ENCODE measurements at places on chromosomes 5 and 9. TPM values are rescaled to one million over a fixed set of nuclear protein-coding genes. Genes with fewer than 3 reads are reported as not detected.

CD72 gene
- polyA plus RNA-seq: 0.54 TPM

TMEM252 gene
- not detected for polyA plus RNA-seq

GAS1 gene
- polyA plus RNA-seq: not detected

CCL27 gene
- polyA plus RNA-seq: 0.53 TPM

MEF2C gene
- 25.1 TPM for polyA plus RNA-seq

TCF7 gene
- polyA plus RNA-seq: 5.8 TPM

PCDHA12 gene
- not detected for polyA plus RNA-seq

PHPT1 gene
- 129 TPM for polyA plus RNA-seq

SLC6A7 gene
- polyA plus RNA-seq: not detected

PCDHA11 gene
- not detected for polyA plus RNA-seq

QSOX2 gene
- 23.6 TPM for polyA plus RNA-seq

GCNT4 gene
- not detected for polyA plus RNA-seq

PCDHA1 gene
- polyA plus RNA-seq: not detected

QRFP gene
- polyA plus RNA-seq: not detected

DOK3 gene
- polyA plus RNA-seq: 16.9 TPM

PCDHGA9 gene
- 0.03 TPM for polyA plus RNA-seq

DNAI1 gene
- polyA plus RNA-seq: 0.17 TPM

GOLGA1 gene
- polyA plus RNA-seq: 11.8 TPM

C9 gene
- not detected for polyA plus RNA-seq

TAF11L10 gene
- 0.20 TPM for polyA plus RNA-seq

SLC36A2 gene
- not detected for polyA plus RNA-seq

TYRP1 gene
- polyA plus RNA-seq: not detected

EDIL3 gene
- polyA plus RNA-seq: not detected

ZDHHC11 gene
- polyA plus RNA-seq: 1.4 TPM

ATOSB gene
- 7.0 TPM for polyA plus RNA-seq

AGXT2 gene
- not detected for polyA plus RNA-seq

OXCT1 gene
- polyA plus RNA-seq: 61.2 TPM

ANKDD1B gene
- polyA plus RNA-seq: 0.13 TPM

PCDHGA2 gene
- polyA plus RNA-seq: 0.27 TPM

ZFR gene
- polyA plus RNA-seq: 45.4 TPM

GABRP gene
- not detected for polyA plus RNA-seq

ZNF354C gene
- polyA plus RNA-seq: 0.08 TPM

IFNK gene
- not detected for polyA plus RNA-seq
